Spleen (tissue), 13 donors: ENCODE measurements at places on chromosomes 13 and 19.

DNA sequence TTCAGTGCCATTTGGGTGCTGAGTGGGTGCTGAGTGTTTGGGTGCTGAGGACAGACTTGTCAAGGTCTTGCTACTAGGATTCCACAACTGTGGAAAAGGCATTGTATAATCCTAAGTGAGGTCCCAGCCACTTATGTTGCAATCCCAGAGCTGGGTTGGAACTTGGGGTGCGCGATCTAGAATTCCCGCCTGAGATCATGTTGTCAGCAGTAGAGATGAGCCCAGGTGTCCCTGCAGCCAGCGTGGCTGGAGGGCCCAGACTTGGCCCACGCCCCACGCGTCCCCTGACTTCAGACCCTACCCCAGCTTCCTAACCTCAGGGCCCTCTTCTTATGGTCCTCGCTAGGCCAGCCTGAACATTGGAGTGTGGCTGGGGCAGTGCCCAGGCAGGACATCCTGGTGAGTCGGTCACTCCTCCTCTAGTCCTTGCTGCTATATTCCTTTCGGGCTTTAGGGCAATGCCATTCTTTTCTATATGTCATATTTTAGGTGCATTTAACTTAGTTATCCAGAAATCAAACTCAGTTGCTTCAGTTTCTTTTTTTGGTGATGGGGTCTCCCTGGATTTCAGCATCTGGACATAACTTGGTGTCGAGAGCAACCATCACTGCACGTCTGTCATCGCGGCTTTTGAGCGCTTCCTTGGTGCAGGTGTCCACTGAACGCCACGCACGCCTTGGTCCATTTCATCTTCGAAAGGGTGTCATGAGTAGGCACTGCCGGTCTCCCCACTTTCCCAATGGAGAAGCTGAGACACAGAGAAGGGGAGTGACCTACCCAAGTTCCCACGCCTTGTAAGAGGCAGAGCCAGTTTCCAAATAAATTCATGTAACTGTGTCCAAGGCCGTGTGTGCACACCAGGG, 46.4 kb upstream of the F7 start:
- peak; percentile 59 for DNase-seq

- DNase-seq: no peak
These were observed 7.1 kb upstream of the ACTL9 start for GRCh38 chr19:8705742-8706141.

GRCh38 chr19:16361926-16362325, 37.3 kb downstream of the KLF2 start:
- no peak for DNase-seq

DNA sequence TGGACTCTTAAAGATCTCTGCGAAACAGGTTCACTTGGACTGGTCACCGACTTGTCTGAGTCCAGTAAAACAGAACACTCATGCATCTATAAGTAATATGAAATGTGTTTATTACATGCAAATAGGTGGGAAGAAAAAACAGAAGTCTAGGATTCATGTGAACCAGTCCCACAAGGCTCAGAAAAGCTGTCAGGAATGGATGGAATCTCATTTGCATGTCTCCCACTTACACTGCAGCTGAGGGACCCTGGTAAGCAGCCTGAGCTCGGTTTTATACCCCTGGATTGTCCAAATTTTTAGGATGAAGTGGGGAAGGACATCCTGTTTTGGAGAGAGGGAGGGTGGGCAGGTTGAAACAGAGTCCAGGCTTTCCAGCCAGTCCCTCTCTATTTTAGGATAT, 1545.1 kb upstream of the PCDH20 start:
- no peak for DNase-seq

DNA sequence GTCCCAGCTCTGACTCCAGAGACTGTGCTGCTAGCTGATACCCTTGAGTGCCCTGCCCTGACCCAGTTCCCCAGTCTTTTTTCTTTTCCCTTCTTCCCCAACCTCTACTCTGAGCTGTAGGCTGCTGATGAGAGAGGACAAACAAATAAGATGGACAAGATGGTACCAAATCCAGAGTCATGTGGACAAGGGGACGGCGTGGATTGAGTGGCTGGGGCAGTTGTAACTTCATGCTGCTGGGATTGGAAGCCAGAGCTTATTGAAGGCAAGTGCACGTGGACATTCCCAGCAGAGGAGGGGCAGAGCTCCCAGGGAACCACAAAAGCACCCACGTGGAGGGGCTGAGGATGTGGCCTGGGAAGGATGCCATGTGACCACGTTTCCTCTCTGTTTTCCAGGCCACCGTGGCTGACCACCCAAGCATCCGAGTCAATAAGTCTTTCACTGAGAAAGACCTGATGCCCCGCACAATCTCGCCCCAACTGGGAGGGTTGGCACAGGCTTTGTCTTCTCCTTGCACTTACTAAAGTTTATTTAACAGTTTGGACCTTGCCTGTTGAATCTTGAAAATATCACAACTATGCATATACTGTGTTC, 323.3 kb upstream of the ZNF507 start:
- no peak for DNase-seq

GRCh38 chr13:70189981-70190380, 81.7 kb upstream of the KLHL1 start:
- no peak for DNase-seq

DNA sequence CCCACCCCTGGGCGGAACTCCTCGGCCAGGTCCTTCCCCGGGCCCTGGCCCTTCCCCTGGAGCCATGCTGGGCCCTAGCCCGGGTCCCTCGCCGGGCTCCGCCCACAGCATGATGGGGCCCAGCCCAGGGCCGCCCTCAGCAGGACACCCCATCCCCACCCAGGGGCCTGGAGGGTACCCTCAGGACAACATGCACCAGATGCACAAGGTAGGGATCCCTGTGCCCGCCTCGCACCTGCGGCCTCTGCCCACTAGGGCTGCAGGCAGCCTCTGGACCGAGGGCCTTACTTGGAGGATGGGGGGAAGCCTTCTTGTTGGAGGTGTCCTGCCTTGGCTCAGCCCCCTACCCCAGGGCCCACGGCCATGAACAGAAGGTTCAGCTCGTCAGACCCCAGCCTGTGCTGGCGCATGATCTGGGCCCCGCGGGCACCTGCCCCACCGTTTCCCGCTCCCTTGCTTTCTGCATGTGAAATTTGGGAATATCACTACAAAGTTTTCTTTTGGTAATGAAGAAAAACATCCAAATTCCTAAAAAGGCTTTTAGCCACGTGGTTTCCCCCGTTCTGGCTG, 23.4 kb downstream of the SMARCA4 start:
- DNase-seq: no peak
